Left ventricle myocardium inferior (tissue), 1 donor: ENCODE measurements at places on chromosomes 12 and 14.

DNA sequence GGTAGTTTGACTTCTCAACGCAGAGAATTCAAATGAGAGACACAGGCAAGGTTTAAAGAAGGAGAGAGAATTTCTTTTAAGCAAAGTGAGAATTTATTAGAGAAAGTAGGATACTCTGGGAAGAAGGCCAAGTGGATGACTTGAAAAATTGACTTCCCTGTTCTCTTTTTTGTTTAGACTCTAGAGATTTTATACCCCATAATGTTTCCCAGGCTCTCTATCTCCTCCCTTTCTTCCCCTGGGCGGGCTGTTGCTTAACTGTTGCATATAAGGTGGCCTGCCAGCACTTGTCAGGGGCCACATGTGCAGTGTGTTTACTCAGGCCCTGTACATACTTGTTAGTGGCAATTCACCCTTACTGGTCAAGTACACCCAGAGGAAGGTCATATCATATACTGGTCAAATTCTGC lies 403.7 kb downstream of the SLC6A15 start:
- peak; percentile 32 for DNase-seq

- no peak for DNase-seq
Observed at GRCh38 chr14:101132588-101132987, 229.1 kb upstream of the RTL1 start.

DNA sequence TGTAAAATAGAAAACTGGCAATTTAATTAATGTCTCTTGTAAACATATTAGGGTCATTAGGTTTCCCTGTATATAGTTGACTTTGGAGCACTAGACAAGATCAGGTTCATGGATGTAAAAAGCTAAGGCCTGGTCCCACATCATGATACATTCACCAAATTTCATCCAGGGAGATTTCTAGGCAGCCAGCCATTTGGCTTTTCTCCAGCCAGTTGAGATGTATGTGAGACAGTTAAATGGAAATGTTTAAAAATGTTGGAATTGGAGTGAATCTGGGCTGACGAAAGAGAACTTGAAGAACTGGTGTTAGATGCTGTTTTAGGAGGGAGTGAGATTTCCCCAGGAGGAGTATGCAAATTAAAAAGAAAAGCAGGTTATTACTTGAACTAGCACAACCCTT lies 41.8 kb upstream of the CLEC14A start:
- DNase-seq: no peak

DNA sequence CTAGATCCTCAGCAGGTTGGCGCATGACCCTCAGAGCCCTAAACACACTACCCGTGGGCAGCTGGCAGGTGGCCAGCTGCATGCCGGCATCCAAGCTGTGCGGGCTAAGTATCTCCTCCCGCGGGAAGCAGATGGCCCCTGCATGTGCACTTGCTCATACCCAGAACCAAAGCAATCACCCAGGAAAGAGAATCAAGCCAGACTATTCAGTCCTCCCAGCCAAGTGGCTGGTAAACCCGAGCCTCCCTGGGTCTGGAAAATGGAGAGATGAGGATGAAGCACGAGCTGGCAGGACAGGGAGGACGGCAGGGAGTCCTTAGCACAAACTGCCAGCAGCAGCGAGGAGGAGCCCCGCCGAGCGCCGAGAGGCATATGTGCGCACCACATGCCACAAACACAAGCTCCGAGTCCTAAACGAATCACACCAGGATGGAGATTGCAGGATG lies 139.7 kb downstream of the RIMBP2 start:
- DNase-seq: no peak

DNA sequence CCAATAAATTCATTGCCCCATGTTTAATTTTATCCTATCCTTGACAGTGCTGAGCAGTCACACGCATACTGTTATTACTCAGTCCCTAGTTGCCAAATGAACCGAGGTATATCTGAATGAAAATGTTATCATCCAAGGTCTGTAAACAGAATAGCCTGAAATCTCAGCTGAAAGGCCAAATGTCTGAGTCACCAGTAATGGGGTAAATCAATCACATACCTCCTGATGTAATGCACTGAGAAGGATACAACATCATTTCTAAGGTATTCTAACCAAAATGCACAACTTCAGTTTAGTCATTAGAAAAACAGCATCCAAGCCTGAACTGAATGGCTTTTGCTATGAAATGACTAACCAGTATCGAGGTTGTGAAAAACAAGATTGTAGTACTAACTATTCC lies 228.6 kb downstream of the DPF3 start:
- DNase-seq: no peak

DNA sequence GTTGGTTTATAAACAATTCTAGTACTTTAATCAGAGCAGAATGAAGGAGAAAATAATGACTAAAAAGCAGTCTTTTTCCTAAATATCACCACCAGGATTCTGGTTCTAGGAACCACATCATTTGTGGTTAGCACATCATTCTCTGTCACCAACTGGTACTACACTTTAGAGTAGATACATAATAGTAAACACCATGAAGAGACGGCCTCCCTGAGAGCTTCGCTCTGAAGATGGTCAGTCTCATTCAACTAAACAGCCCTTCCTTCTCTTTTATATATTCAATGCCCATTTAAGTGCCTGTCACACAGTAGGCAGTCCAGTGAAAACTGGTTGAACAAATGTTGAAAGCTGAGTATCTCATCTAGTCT lies 10.9 kb downstream of the SLC38A2 start:
- no peak for DNase-seq

DNA sequence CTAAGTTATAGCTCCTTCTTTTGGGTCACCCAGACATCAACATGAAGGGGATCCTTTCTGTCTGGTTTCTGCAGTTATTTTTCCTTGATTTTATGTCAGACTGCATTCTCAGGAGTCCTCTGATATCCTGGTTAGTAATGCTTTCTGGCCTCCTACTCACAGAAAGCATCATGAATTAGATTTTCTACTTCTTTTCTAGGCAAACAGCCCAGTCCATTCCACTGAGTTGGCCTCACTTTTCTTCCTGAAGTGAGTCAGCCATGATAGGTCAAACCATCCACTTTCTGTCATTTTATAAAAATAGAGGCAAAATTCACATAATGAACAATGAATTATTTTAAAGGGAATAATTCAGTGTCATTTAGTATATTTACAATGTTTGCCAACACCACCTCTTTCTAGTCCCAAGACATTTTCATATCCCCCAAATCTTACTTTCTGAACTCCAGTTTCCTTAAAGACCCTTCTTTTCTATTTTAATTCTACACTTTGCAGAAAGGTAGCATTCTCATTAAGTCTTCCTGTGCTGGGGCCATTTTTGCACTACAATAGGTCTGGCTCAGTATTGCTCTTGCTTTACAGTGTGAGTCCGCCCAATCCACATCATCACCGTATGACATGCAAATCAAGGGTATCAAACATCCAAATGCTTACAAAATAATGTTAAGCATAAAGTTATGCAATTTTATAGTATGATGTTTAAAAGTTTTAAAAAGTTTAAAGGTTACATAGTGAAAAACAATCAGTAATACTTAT lies 95.1 kb downstream of the UNC79 start:
- no peak for DNase-seq

GRCh38 chr12:68119250-68119649 lies 40.3 kb downstream of the IFNG start:
- no peak for DNase-seq

DNA sequence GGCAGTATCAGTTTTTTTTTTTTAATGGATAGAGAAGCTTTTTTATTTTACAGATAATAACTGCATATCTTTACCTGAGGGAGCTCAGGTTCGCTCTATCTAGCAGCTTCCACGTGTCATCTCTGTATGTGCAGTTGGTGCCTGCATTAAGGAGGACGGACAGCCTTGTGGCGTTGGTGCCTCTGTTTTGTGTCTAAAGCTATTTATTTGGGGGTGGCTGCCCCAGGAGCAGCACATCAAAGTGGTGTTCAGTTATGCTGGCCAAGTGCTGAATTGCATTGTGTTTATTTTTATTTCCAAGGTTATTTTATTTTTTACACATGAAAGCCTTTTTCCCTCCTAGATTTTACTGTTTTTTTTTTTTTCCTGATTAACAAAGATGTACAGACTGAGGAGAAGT lies 59.7 kb downstream of the RASSF3 start:
- no peak for DNase-seq

- peak; percentile 50 for DNase-seq
Observed at GRCh38 chr12:69966409-69966808, 141.4 kb downstream of the MYRFL start.

DNA sequence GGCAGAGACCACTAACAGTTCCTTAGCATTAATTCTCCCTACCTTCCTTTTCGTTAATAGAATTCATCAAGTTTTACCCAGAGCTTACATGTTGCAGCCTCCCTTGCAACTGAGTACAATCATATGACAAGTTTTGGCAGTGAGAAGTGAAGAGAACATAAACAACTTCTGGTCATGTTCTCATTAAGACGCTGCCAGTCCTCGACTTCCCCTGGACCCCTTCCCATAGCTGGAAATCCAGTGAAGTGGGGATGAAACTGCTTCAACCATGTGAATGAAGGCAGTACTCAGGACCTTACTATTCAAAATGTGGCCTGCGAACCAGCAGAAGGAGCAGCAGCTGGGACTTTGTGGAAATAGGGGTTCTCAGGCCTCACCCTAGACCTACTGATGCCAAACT lies 133.9 kb downstream of the SPTSSA start:
- DNase-seq: no peak
